RWPE2 (cell line): ENCODE measurements at places on chromosomes 7 and 10.
A peak's percentile ranks its signal among the peaks of the same experiment; 100 is the strongest.

DNA sequence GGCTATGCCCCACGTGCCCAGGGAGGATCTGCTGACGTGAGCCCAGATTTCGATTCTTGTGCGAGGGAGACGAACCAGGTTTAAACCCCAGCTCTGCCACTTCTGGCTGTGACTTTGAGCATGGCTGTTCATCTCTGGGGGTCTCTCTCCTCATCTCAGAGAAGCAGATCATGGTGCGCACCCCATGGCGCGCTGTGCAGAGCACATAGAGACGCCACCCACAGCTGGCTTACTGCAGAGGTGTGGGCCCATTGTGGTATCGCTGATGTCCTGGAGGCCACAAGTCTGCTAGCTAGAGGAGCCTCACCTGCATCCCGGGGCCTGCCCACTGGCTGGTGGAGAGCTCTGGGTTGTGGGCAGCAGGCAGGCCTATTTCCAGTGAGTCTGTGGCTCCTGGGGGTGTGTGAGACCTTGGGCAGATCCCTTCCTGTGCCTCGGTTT lies 140.5 kb downstream of the LHPP start:
- H3K4me1 ChIP-seq, result no peaks in the 10 kb centered on the region
- H3K27me3 ChIP-seq, result no peaks in the 10 kb centered on the region
- H3K27ac ChIP-seq, result no peak overlapping the region
- no peak for DNase-seq
- no peak overlapping the region for H3K4me3 ChIP-seq

- no peaks in the 10 kb centered on the region for H3K4me1 ChIP-seq
- no peak overlapping the region for H3K27ac ChIP-seq
- H3K4me3 ChIP-seq, result no peak overlapping the region
- DNase-seq, result no peak
- no peaks in the 10 kb centered on the region for H3K27me3 ChIP-seq
- no peaks in the 10 kb centered on the region for H3K36me3 ChIP-seq
These were observed 63.7 kb downstream of the TRUB1 start for GRCh38 chr10:115001506-115002381.

DNA sequence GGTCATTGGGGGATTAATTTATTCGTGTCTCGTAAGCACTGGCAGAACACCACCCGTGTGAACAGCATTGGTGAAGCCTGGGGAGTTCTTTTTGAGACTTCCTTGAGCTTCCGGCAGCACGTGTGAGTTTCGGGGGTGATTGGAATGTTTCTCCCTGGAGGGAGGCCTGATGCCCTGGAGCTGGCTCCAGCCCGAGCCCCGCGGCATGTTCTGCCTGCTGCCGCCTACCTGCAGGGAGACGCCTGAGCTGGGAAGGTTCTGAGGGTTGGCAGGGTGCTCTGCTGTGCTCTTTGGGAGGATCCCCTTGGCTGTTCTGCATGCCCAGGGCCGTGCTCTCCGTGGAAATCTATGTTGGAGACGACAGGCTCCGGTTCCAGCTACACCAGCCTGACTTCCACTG lies 159.3 kb downstream of the MGMT start:
- no peaks in the 10 kb centered on the region for H3K36me3 ChIP-seq
- H3K27me3 ChIP-seq, result no peaks in the 10 kb centered on the region
- no peak overlapping the region for H3K4me3 ChIP-seq

DNA sequence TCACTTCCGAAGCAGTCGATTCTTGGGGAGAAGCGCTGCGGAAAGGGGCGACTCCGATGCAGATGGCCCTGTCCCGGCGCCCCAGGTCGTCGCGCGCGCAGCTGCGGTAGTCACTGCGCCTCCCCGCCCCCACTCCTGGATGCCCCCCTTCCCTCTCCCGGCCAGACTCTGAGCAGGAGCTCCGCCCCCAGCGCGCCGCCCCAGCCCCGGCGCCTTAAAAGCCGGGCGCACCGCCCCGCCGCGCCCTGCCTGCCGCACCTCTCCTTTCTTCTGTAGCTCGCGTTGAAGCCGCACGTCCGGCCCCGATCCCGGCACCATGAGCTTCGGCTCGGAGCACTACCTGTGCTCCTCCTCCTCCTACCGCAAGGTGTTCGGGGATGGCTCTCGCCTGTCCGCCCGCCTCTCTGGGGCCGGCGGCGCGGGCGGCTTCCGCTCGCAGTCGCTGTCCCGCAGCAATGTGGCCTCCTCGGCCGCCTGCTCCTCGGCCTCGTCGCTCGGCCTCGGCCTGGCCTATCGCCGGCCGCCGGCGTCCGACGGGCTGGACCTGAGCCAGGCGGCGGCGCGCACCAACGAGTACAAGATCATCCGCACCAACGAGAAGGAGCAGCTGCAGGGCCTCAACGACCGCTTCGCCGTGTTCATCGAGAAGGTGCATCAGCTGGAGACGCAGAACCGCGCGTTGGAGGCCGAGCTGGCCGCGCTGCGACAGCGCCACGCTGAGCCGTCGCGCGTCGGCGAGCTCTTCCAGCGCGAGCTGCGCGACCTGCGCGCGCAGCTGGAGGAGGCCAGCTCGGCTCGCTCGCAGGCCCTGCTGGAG lies at the start of gene INA:
INA (plus strand) TSS at position 243 of the 817 bp plus-strand sequence; CDS start at position 317, 74 bp downstream.
- H3K4me3 ChIP-seq, result peak within 1 kb of the TSS; percentile 26
- no peaks in the 10 kb centered on the region for H3K36me3 ChIP-seq
- H3K27ac ChIP-seq, result no peak within 1 kb of the TSS
- H3K4me1 ChIP-seq, result peaks cover 9% of the 10 kb centered on the region
- peaks cover 33% of the 10 kb centered on the region for H3K27me3 ChIP-seq
- DNase-seq, result no peak

DNA sequence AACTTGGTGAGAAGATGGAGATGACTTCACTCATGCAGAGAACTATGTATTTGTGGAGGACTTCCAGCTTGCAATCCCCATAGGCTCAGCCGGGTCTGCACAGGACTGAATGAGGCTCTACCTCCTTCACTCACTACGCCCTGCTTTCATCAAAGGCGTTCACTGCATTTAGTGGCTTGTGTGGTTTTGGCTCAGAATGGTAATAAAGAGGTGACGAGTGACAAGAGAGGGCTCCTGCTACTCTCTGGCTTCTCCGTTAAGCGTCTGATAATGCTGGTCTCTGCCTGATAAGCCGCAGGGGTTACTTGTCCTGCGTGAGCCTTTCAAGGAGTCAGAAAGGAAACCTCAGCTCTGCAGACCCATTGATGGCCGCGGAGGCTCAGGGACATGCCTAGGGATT lies 343.4 kb downstream of the PRPF18 start:
- no peaks in the 10 kb centered on the region for H3K36me3 ChIP-seq
- H3K4me1 ChIP-seq, result no peaks in the 10 kb centered on the region
- no peaks in the 10 kb centered on the region for H3K27me3 ChIP-seq
- no peak overlapping the region for H3K4me3 ChIP-seq
- no peak for DNase-seq
- no peak overlapping the region for H3K27ac ChIP-seq

GRCh38 chr7:27158436-27159265 lies 2.2 kb upstream of the HOXA7 start:
- peak; percentile 59 for DNase-seq
- no peaks in the 10 kb centered on the region for H3K27me3 ChIP-seq
- H3K4me1 ChIP-seq, result peaks cover 8% of the 10 kb centered on the region
- H3K4me3 ChIP-seq, result no peak overlapping the region
- no peak overlapping the region for H3K27ac ChIP-seq

DNA sequence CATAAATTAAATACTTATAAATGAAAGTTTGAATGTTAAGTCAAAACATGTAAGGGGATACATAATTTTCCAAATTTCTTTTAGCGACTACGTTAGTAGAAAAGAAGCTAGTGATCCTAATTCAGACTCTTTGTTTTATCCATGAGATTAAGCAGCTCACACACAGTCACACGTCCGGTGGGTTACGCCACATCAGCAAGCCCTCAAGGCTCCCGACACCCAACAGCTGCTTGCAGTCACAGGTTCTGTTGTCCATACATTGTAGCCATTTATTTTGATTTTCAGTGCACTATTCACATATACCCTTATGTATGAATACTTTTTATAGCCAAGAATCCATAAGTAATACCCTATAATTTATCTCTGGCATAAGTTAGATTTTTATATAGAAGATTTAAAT lies 39.5 kb downstream of the XRCC2 start:
- H3K4me1 ChIP-seq, result no peaks in the 10 kb centered on the region
- no peak overlapping the region for H3K4me3 ChIP-seq
- H3K36me3 ChIP-seq, result no peaks in the 10 kb centered on the region
- no peak for DNase-seq

DNA sequence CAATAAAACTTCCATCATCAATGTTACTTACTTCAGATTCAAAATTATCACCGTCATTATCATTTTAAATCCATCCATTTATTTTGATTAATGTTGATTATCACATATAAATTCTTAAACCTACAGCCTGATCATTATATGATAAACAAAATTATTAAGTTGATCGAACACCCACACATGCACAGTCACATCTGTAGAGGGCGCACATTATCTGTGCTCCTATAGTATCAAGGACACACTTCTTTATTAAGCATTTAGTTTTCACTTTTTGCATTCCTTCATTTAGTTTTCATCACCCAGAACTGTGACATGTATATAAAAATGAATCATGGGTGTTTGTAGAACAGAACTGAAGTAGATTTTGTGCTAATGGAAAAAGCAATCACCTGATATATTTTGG lies 26.2 kb upstream of the ZNF716 start:
- H3K4me1 ChIP-seq, result no peaks in the 10 kb centered on the region
- no peak overlapping the region for H3K4me3 ChIP-seq
- no peak overlapping the region for H3K27ac ChIP-seq
- H3K27me3 ChIP-seq, result no peaks in the 10 kb centered on the region

GRCh38 chr7:148107443-148108127 lies 483.0 kb upstream of the C7orf33 start:
- H3K27me3 ChIP-seq, result no peaks in the 10 kb centered on the region
- DNase-seq, result no peak
- no peaks in the 10 kb centered on the region for H3K36me3 ChIP-seq
- no peaks in the 10 kb centered on the region for H3K4me1 ChIP-seq

GRCh38 chr7:68691261-68692216 lies 906.7 kb upstream of the AUTS2 start:
- H3K27ac ChIP-seq, result no peak overlapping the region
- H3K4me1 ChIP-seq, result no peaks in the 10 kb centered on the region
- no peak for DNase-seq
- H3K36me3 ChIP-seq, result no peaks in the 10 kb centered on the region
- H3K27me3 ChIP-seq, result no peaks in the 10 kb centered on the region
- H3K4me3 ChIP-seq, result no peak overlapping the region

DNA sequence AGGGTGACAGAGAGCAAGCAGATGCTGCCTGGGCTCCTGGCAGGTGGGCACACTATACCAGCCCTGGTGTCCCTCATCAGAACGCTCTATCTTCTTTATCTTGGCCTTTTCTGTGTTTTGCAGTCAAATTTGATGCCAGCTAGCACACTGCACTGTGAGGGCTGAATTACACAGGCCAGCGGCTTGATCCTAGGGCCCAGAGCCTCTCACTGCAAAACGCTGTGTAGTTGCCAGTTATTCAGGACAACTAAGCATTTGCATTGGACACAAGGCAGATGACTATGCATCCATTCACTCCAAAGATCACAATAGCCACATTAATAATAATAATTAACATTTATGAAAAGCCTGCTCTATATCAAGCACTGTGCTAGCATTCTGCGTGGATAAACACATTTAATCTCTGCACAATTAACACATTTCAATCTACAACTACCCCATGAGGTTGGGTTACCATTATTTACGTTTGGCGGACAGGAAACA lies 100.3 kb downstream of the PAXIP1 start:
- H3K4me3 ChIP-seq, result no peak overlapping the region
- no peak for DNase-seq
- no peak overlapping the region for H3K27ac ChIP-seq
- H3K36me3 ChIP-seq, result no peaks in the 10 kb centered on the region
- H3K27me3 ChIP-seq, result no peaks in the 10 kb centered on the region

- DNase-seq, result no peak
- no peaks in the 10 kb centered on the region for H3K27me3 ChIP-seq
- H3K4me1 ChIP-seq, result no peaks in the 10 kb centered on the region
- H3K4me3 ChIP-seq, result no peak overlapping the region
- H3K27ac ChIP-seq, result no peak overlapping the region
These were observed 9.8 kb downstream of the ZNF775 start for GRCh38 chr7:150388709-150389531.

- H3K36me3 ChIP-seq, result no peaks in the 10 kb centered on the region
- no peak overlapping the region for H3K27ac ChIP-seq
- no peak overlapping the region for H3K4me3 ChIP-seq
- peaks cover 10% of the 10 kb centered on the region for H3K4me1 ChIP-seq
These were observed 23.7 kb upstream of the LAMB1 start for GRCh38 chr7:108026647-108027046.

DNA sequence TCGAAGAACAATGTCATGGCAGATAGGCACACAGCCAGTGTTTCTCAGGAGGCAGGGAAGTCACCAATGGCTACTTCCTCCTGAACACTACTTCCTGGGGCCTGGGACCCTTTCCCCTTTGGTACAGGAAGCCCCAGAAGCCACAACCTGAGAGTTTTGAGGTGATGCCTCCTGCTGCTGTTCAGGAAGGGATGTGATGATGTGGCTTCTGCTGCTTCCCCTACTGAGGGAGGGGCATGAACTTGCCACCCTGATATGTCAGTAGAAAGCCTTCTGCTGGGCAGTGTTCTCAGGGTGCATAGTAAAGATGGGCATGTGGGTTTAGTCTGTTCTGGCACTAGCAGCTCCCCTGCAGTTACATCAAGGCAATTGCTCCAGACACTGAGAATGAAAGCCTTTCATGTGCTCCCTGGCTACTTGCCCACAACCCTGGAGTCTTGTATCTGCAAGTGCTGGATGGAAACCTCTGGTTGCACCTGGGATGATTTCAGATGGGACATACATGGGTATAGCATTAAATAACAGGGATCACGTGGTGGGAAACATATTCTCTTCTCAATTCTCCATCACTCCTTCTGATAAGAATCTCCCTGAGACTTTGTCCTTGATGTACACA lies 69.3 kb downstream of the ADRA2A start:
- no peak for DNase-seq
- no peaks in the 10 kb centered on the region for H3K36me3 ChIP-seq
- no peak overlapping the region for H3K27ac ChIP-seq
- no peaks in the 10 kb centered on the region for H3K27me3 ChIP-seq

- no peak overlapping the region for H3K4me3 ChIP-seq
- DNase-seq, result no peak
- no peak overlapping the region for H3K27ac ChIP-seq
- H3K36me3 ChIP-seq, result no peaks in the 10 kb centered on the region
- no peaks in the 10 kb centered on the region for H3K27me3 ChIP-seq
These were observed 51.3 kb downstream of the ODAD2 start for GRCh38 chr10:27947540-27947939.

- no peak overlapping the region for H3K27ac ChIP-seq
- no peaks in the 10 kb centered on the region for H3K4me1 ChIP-seq
- DNase-seq, result no peak
- H3K4me3 ChIP-seq, result no peak overlapping the region
- no peaks in the 10 kb centered on the region for H3K36me3 ChIP-seq
These were observed 25.4 kb upstream of the PRXL2A start for GRCh38 chr10:80382989-80383388.

DNA sequence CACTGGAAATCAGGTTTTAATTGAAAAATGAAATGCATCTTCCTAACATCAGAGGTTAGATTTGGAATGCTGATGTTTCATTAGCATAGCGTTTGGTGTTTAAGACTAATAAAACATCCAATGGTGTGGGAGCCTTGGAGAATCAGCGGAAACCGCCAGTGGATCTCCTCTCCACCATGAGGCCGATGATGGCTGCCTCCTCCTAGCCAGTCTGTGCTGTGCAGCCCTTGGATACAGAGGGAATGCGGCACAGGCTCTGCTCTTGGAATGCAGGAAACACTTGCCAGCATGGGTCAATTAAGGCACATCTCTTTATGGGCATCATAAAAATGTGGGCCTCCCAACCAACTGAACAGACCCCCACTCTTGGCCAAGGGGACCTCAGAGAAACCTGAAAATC lies 259.9 kb downstream of the GLRX3 start:
- no peak overlapping the region for H3K27ac ChIP-seq
- no peaks in the 10 kb centered on the region for H3K36me3 ChIP-seq
- DNase-seq, result no peak
- no peaks in the 10 kb centered on the region for H3K27me3 ChIP-seq
- H3K4me1 ChIP-seq, result no peaks in the 10 kb centered on the region
- H3K4me3 ChIP-seq, result no peak overlapping the region
